ENCODE measurements at places on chromosomes 2 and 18. TPM values are rescaled to one million over a fixed set of nuclear protein-coding genes. Genes with fewer than 3 reads are reported as not detected.

DNA sequence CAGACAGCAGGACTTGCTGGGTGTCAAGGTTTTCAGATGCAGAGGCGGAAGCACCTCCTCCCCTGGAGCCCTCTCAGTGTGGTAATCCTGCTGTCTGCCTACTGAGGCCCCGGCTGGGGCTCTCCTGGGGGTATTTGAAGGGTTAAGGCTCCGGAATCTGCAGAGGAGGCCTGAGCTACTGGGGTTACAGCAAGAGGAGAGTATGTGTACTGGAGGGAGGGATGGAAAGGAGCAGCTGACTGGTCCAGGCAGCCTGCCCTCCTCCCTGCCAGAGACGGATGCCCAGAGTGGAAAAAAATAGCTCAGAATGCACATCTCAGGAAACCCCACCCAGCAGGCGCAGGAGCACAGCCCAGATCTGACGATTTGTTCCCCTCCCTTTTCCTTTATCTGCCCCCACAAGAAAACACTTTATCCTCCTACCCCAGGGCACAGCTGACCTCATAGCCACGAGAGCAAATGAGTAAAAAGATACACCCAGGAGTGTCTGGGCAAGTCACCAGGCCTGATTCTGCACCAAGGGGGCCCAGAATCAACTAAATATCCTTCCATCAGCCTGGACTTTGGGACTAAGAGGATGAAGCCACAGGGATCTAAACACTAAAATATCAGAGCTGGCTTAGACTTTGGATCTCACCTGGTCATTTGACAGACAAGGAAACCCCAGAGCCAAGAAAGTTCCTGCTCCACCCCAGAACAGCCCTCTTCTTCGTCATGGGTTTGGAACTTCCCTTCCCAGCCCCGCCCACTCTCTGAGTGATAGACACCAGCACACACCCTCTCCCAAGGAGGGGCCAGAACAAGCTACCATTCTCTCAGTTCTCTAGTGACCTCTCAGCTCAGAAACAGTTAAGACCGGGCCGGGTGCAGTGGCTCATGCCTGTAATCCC, 5.5 kb downstream of the TMBIM1 start:
- peak; percentile 99 for DNase-seq

- DNase-seq: no peak
These were observed 90.5 kb downstream of the NXPH2 start for GRCh38 chr2:138689705-138690104.

- no peak for DNase-seq
These were observed 891.3 kb upstream of the SLC39A10 start for GRCh38 chr2:194765723-194766122.

The ACMSD gene
- polyA plus RNA-seq: 0.34 TPM

DNA sequence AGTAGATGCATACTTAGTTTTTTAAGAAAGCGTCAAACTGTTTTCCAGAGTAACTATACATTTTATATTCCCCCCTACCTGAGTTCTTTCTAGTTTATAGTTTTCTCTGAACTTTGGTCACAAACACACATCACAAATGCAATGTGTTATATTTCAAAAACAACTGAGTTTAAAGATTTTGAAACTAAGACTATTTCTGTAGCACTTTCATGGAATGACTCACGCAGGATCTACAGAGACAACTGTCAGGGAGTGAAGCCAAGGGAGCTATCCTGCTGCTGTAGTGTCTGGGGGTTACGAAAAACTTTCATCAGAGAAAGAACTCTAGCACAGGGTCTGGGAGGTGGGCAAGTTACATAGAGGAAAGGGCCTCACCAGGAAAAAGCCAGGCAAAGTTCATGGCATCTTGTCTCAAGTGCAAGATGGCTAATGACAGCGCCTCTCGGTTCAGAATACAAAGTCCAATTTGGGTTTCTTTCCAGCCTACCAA, 66.8 kb downstream of the UXS1 start:
- DNase-seq: peak; percentile 48

- no peak for DNase-seq
These were observed 139.9 kb upstream of the MAPRE2 start for GRCh38 chr18:34901299-34901698.

GRCh38 chr2:32852856-32853255, 93.9 kb upstream of the LTBP1 start:
- DNase-seq: no peak

GRCh38 chr2:129757366-129757914, 222.0 kb upstream of the RAB6C start:
- no peak for DNase-seq

DNA sequence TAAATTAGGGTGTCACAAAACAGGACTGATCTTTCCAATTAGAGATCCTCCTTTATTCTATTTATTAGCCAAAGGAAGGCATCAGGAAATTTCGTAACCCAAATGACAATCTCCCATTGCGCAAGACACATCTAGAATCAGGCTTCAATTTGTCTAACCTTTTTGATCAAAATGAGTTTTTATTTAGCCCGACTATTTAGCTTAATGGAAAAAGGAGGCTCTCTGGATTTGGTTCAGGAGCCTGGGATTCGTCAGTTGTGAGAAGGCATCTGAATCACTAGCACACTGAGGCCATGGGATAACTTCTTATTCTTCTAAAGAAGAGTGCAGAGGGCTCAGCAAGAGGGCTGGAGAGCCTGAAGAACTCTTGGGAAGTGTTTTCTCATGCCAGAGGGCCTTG, 332.1 kb upstream of the ETAA1 start:
- DNase-seq: no peak

DNA sequence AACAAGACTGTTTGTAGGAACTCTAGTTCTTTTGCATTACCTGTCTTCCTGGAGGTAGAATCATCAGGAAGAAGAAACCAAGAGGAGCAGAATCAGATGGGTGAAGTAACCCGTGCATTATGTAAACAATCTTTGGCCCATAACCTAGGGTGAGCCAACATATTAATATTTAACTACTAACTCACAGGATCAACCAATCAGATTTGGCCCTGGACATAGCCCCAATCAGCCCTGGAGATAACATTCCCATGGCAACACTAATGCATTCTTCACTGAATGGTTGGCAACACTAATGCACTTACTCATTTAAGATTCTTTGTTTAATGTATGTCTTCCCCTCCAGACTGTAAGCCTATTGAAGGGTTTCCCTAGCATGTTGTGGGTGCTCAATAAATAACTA, 72.0 kb upstream of the CTAGE1 start:
- peak; percentile 89 for DNase-seq

The TMEM17 gene
- 4.2 TPM for polyA plus RNA-seq

The NT5C1B gene
- polyA plus RNA-seq: 0.75 TPM

DNA sequence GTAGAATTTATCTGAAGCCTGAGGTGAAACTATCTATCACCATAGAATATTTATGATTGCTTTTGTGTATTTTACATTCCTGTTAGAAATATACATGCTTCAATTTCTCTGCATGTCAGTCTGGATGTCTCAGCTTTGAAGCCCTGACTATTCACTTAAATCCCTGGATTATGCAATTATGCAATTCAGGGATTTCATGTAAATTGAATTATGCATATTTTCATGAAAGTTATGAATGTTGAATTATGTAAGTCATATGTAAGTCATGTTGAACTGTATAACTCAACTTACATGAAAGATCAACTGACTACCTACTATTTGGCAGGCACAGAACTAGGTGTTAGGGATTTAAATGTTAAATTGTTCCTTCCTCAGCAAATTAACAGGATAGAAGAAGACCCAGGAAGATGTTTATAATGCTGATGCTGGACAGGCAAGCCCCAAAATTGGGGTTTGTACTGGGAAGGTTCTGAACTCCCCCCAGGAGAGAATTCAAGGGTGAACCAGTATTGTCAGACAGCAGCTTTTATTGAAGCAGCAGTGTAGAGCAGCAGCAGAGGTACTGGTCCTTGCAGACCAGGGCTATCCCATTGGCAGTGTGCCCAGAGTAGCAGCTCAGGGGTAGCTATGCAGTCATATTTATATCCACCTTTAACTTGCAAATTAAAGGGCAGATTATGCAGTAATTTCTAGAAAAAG, 236.5 kb downstream of the ZNF804A start:
- no peak for DNase-seq

The DUSP2 gene
- polyA plus RNA-seq: 4.0 TPM

The SLC19A3 gene
- polyA plus RNA-seq: 80.8 TPM

DNA sequence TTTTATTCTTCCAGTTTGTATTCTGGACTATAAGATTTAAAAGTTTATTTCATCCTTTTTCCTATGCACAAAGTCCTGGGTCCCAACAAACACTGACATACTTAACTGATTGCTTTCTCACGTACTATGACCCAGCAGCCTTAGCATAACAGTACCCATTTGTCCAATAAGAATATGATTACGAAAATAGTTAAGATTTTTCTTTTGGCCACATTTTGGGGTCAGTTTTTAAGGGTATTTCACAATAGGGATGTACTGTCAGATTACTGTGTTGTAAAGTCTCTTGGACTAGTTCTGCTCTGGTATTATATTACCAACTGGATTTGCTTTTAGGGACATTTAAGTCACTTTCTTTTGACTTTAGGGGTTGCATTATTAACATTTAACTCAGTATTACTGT, 46.1 kb downstream of the TTC39C start:
- no peak for DNase-seq

The SLC11A1 gene
- 0.84 TPM for polyA plus RNA-seq

The MDH1B gene
- polyA plus RNA-seq: 0.69 TPM

DNA sequence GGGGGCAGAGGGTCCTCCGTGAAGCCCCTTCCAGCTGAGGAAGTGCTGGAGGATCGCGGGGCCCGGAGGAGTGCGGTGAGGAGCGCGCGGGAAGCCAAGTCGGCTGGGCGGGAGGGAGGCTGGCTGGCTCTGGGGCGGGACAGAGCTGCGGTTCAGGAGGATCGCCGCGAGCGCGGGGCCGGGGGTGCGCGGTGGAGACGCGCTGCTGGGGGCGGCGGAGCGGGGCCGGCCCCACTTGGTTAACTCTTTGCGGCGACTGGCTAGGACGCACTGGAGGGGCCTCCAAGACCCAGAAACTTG, 464 bp downstream of the CYBRD1 start:
- DNase-seq: no peak

The ATP5MC3 gene
- 329 TPM for polyA plus RNA-seq

- DNase-seq: no peak
These were observed 6.9 kb downstream of the GDF7 start for GRCh38 chr2:20673686-20674308.

DNA sequence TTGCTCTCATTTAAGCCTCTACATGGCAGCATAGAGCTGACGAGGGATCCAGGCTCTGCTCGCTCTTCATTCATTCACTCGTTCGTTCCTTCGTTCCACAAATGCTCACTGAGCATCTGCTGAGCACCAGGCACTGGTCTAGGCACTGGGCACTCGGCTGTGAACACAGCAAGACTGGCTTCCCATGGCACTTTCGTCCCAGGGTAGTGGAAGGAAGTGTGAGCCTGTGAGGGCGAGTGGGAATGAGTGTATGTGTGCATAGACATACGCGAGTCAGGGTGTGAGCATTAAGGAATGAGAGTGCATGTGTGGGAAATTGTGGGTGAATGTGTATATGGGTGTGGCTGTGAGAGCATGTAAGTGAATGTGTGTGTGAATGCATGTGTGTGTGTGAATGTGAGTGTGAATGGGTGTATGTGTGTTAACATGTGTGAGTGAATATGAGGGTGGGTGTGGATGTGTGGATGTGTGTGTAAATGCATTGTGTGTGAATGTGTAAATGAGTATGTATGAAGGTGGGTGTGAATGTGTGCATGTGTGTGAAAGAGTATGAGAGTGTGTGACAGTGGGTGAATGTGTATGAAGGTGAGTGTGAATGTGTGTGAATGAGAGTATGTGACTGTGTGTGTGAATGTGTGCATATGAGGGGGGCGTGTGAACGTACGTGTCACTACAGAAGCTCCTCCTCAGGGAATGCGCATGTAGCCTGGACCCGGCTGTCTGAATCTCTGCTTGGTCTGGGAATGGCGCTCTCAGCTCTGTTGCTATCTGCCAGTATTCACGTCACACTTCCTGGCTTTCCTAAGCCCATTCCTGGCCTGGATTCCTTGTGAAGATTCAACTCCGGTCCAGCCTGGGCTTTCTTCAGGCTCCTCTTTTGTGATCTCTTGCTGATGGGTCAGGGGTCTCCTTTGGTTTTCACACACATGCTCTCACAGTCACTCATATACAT, 28.8 kb downstream of the SNORC start:
- no peak for DNase-seq

The GPR17 gene
- polyA plus RNA-seq: 1.5 TPM

The PID1 gene
- 12.4 TPM for polyA plus RNA-seq

DNA sequence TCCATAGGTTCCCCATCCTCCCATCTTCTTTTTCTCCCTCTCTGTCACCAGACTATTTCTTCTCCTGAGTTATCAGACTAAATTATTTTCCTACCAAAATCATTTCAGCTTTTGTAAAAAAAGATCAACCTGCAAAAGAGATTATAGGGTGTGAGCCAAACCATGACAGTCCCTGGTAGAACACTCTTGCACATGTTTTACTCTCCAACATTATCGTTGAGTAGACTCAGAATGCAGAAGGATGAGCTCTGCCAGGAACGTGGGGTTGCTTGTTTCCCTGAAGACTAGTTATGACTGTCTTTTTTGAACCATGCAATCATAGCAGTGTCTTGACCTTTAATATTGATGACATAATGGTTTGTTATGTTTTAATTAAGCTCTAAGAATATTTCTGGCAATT, 360.1 kb upstream of the VWC2L start:
- no peak for DNase-seq

GRCh38 chr2:148447877-148448276, 196.7 kb upstream of the EPC2 start:
- no peak for DNase-seq

DNA sequence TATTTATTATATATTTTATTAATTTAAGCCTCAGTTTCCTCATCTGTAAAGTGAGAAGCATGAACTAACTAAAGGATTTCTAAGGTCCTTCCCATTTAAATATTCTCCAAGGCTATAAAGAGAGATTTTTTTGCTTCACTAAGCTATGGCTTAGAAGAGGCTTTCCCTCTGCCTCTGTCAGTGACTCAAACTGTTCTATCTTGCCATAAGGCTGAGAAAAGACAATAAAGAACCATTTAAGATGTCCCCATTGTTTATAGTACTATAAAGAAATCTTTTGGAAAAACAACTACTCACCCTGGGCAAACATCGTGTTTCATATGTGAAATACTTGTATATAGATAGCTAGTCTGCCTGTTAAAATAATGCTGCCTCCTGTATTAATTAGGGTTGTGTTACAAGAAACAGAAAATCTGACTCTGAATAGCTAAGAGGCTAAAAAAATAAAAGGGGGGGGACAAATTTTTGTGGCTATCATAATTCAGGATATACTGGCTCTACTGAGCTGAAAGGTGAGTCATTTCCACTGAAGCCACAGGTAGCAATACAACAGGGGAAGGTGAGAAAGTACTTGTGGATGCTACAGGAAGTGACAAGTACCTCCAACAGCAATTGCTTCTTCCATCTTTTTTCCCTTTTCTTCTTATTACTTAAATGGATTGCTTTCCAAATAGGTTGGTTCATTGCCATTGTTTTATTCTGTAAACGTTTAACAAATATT, 25.4 kb downstream of the EPHA4 start:
- no peak for DNase-seq

- DNase-seq: no peak
These were observed 100.1 kb downstream of the THADA start for GRCh38 chr2:43495727-43496126.
